ENCODE measurements at places on chromosomes 4 and X. TPM values are rescaled to one million over a fixed set of nuclear protein-coding genes. Genes with fewer than 3 reads are reported as not detected.

EXOC1L gene
- not detected for total RNA-seq

FRAS1 gene
- total RNA-seq: 0.04 TPM

ZGRF1 gene
- total RNA-seq: 34.4 TPM

KLHL4 gene
- total RNA-seq: not detected

CT45A1 gene
- not detected for total RNA-seq

TMEM31 gene
- total RNA-seq: not detected

EFHC2 gene
- total RNA-seq: 0.34 TPM

PIGA gene
- 28.1 TPM for total RNA-seq

GRCh38 chr4:6695660-6696610, 2.3 kb downstream of the S100P start:
- no peaks in the 10 kb centered on the region for H3K27me3 ChIP-seq
- peak overlapping the region; percentile 91 for H3K27ac ChIP-seq
- DNase-seq: no peak
- H3K36me3 ChIP-seq: peaks cover 11% of the 10 kb centered on the region
- H3K4me3 ChIP-seq: peak overlapping the region; percentile 45

- no peak for DNase-seq
- no peaks in the 10 kb centered on the region for H3K4me1 ChIP-seq
- peaks cover 4% of the 10 kb centered on the region for H3K27me3 ChIP-seq
- no peak overlapping the region for H3K4me3 ChIP-seq
- H3K36me3 ChIP-seq: peaks cover 3% of the 10 kb centered on the region
These were observed 17.4 kb upstream of the FAM47E start for GRCh38 chr4:76233967-76234678.

DNA sequence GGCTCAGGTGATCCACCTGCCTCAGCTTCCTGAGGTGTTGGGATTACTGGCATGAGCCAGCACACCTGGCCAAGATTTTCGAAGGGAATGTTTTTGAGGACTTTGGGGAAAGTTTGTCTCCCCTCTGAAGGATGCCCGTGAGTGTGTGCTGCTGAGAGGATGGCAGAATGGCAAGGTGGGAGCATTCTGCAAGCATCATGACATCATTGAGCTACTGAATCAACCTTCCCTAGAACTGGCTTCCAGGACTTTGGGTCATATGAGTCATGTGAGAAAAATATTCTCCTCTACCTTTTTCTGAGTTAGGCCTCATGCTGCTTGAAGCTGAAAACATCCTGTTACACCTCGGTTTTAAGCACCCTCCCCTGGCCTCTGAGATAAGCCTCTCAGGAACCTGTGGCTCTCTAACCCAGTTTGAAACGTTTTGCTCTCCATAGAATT, 31.0 kb downstream of the TMEM131L start:
- peak overlapping the region; percentile 93 for H3K27ac ChIP-seq
- no peaks in the 10 kb centered on the region for H3K27me3 ChIP-seq
- peak; percentile 51 for DNase-seq
- H3K4me3 ChIP-seq: peak overlapping the region; percentile 72
- peaks cover 87% of the 10 kb centered on the region for H3K4me1 ChIP-seq

DNA sequence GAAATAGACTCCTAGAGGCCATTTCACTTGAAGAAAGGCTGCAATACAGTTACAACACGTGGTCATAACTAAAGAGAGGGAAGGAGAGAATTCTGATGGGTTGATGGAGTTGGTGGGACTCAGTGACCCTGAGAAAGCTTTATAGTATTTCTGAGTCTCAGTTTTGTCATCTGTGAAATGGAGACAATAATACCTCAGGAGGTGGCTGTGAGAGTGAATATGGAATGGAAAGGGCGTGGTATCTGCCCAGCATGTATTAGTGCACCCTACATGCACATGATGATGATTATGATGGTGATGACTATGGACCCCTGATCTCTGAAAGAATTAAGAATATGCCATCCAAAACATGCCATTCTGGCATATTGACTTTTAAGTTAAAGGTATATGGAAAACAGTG, 66.0 kb downstream of the RHOH start:
- peaks cover 80% of the 10 kb centered on the region for H3K4me1 ChIP-seq
- no peak overlapping the region for H3K4me3 ChIP-seq
- peaks cover 11% of the 10 kb centered on the region for H3K36me3 ChIP-seq
- H3K27me3 ChIP-seq: no peaks in the 10 kb centered on the region
- no peak overlapping the region for H3K27ac ChIP-seq

DNA sequence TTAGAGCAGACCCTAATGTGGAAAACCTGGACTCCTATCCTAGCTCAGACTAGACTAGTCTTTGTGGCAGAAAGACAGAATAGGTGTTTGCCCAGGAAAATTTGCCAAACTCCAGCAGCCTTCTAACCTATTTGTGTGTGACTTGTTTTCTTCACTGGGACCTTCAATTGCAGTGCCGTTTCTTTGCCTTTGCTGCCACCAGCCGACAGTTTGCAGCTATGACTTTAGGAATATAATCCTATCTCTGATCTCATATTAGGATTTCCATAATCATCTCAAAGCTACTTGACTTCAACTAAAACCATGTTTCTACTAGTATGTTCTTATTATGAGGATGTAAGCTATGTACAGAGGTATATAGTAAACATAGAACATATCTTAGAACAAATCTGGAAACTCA, 60.2 kb upstream of the PGAM4 start:
- no peaks in the 10 kb centered on the region for H3K36me3 ChIP-seq
- H3K4me1 ChIP-seq: peaks cover 2% of the 10 kb centered on the region
- H3K4me3 ChIP-seq: no peak overlapping the region
- no peak overlapping the region for H3K27ac ChIP-seq
- no peak for DNase-seq

- no peaks in the 10 kb centered on the region for H3K36me3 ChIP-seq
- no peak overlapping the region for H3K4me3 ChIP-seq
- no peaks in the 10 kb centered on the region for H3K4me1 ChIP-seq
- H3K27ac ChIP-seq: no peak overlapping the region
These were observed 109.9 kb downstream of the WDFY3 start for GRCh38 chr4:84856468-84857049.

- no peaks in the 10 kb centered on the region for H3K36me3 ChIP-seq
- no peak for DNase-seq
- no peak overlapping the region for H3K27ac ChIP-seq
These were observed 85.0 kb upstream of the FAM241A start for GRCh38 chr4:112060212-112060611.

- H3K36me3 ChIP-seq: no peaks in the 10 kb centered on the region
- H3K4me1 ChIP-seq: no peaks in the 10 kb centered on the region
- H3K27me3 ChIP-seq: peaks cover 6% of the 10 kb centered on the region
These were observed 184.3 kb downstream of the NAA11 start for GRCh38 chr4:79141530-79141929.

- H3K4me3 ChIP-seq: no peak overlapping the region
- no peaks in the 10 kb centered on the region for H3K4me1 ChIP-seq
- H3K36me3 ChIP-seq: no peaks in the 10 kb centered on the region
- H3K27me3 ChIP-seq: no peaks in the 10 kb centered on the region
- no peak overlapping the region for H3K27ac ChIP-seq
These were observed 806.3 kb downstream of the STIM2 start for GRCh38 chr4:27666943-27667342.

DNA sequence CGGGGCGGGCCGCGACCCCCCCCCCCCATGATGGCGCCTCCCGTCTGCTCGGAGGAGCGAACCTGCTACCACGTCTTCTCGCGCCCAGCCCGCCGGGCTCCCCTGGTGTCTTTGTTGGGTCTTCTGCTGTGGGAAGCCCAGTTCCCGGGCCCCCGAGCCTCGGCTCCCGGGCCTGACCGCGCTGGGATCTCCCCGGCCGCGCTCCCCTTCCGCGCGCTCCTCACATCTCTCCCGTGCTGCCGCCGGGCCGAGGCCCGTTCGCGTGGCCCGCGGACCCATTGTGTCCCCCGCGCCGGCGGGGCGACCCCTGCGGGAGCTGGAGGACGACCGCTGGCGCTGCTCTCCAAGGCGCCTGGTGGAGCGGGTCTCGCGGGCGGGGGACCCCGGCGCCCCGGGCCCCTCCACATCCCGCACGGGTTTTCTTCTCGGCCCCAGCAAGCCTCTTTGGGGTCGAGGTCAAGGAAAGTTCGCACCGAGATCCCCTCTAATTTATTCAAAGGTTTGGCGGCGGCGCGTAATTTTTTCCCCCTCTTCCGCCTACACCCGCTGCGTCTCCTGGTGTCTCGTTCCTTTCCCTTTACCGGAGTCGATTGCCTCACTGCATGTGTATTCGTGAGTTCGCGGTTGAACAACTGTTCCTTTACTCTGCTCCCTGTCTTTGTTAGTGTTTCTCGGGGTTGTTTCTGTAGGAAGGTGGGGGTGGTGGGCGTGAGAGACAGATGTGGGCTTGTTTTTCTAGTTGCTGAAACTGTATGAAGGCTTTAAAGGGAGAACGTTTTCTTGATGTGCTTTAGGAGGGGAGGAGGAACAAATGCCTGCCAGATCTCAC, 770 bp downstream of the SMAD1 start:
- H3K27ac ChIP-seq: peak overlapping the region; percentile 70
- DNase-seq: peak; percentile 82
- H3K36me3 ChIP-seq: peaks cover 3% of the 10 kb centered on the region
- H3K4me3 ChIP-seq: no peak overlapping the region
- peaks cover 51% of the 10 kb centered on the region for H3K27me3 ChIP-seq

- no peak overlapping the region for H3K27ac ChIP-seq
- no peak for DNase-seq
- H3K36me3 ChIP-seq: no peaks in the 10 kb centered on the region
- H3K27me3 ChIP-seq: peaks cover 15% of the 10 kb centered on the region
These were observed 7.1 kb downstream of the MAOA start for GRCh38 chrX:43663173-43663572.

DNA sequence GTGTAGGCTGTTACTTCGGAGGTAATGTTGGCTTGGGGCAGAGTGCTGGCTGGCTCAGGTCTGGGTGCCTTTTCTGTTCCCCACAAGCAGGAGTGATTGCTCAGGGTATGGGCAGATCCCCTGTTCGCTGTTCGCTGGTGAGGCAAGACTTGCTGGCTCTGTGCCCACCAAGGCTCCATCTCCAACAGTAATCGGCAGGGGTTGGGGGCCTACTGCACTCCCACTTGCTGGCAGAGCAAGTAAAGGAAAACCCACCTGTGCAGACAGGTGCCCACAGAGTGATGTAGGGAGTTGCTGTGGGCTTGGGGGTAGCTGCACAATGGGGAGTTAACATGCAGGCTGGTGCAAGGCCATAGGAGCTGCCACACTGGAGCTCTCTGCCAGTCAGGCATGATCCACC, 8.0 kb upstream of the TMSB15C start:
- H3K36me3 ChIP-seq: no peaks in the 10 kb centered on the region
- no peak overlapping the region for H3K27ac ChIP-seq
- peaks cover 8% of the 10 kb centered on the region for H3K27me3 ChIP-seq
- no peak overlapping the region for H3K4me3 ChIP-seq

- H3K4me1 ChIP-seq: peaks cover 43% of the 10 kb centered on the region
- no peak for DNase-seq
- H3K27me3 ChIP-seq: no peaks in the 10 kb centered on the region
- H3K4me3 ChIP-seq: peak overlapping the region; percentile 53
- H3K27ac ChIP-seq: peak overlapping the region; percentile 80
These were observed 3.7 kb downstream of the MTMR1 start for GRCh38 chrX:150696866-150697265.

GRCh38 chrX:15599461-15599860, 1.3 kb downstream of the ACE2 start:
- H3K36me3 ChIP-seq: no peaks in the 10 kb centered on the region
- H3K27me3 ChIP-seq: no peaks in the 10 kb centered on the region
- H3K27ac ChIP-seq: no peak overlapping the region
- no peaks in the 10 kb centered on the region for H3K4me1 ChIP-seq

DNA sequence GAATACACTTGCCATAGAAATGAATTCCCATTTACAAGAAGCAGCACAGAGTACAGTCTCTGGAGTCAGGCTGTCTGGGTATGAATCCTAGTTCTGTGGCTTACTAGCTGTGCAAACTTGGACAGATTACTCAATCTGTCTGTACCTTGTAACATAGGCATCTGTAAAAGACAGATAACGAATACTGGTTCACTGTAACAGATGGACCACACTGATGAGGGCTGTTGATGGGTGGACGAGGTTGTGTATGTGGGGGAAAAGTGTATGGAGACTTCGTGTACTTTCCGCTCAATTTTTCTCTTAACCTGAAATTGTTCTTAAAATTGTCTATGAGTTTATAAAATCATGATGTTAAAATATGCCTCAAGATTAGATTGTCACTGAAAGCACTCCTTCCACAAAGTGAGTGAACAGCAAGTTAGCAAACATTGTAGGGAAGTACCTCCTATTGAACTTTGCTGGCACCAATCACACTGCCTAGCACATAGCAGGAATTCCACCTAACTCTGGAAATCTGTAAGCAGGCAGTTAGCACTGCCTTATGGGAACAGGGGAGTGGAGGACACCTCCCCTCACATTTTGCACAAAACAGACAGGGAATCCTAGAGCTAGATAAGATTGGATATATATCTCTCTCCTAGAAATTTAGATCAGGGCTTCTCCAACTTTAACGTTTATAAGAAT, 6.5 kb upstream of the EXOSC9 start:
- H3K4me3 ChIP-seq: no peak overlapping the region
- no peak overlapping the region for H3K27ac ChIP-seq
- peaks cover 16% of the 10 kb centered on the region for H3K4me1 ChIP-seq

GRCh38 chr4:25654031-25654970, 1.4 kb upstream of the SLC34A2 start:
- DNase-seq: no peak
- no peak overlapping the region for H3K4me3 ChIP-seq
- no peak overlapping the region for H3K27ac ChIP-seq

All from activated naive CD8-positive, alpha-beta T cell treated with anti-CD3 and anti-CD28 coated beads for 36 hours (primary cell).